ENCODE measurements at places on chromosomes 12 and 14.

GRCh38 chr12:90958347-90958746, 3.4 kb upstream of the CCER1 start:
- DNase-seq, result no peak

- no peak for DNase-seq
Measured at GRCh38 chr14:29895591-29896083, 32.0 kb downstream of the PRKD1 start.

- peak; percentile 17 for DNase-seq
Measured at GRCh38 chr12:25052196-25052913, 103.5 kb upstream of the BCAT1 start.

DNA sequence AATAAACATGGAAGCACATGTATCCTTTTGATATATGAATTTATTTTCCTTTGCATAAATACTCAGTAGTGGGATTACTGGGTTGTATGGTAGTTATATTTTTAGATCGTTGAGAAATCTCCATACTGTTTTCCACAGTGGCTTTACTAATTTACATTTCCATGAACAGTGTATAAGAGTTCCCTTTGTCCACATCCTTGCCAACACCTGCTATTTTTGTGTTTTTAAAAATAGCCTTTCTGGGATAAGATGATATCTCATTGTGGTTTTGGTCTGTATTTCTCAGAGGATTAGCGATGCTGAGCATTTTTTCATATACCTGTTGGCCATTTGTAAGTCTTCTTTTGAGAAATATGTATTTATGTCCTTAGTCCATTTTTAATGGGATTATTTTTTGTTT, 329.2 kb upstream of the KITLG start:
- no peak for DNase-seq

GRCh38 chr14:41872931-41873685, 266.4 kb downstream of the LRFN5 start:
- DNase-seq, result no peak
